Fibroblast of skin of left quadriceps (primary cell): ENCODE measurements at places on chromosomes 13 and 19.

GRCh38 chr19:55152017-55152416 lies 3.0 kb upstream of the TNNT1 start:
- DNase-seq = no peak

DNA sequence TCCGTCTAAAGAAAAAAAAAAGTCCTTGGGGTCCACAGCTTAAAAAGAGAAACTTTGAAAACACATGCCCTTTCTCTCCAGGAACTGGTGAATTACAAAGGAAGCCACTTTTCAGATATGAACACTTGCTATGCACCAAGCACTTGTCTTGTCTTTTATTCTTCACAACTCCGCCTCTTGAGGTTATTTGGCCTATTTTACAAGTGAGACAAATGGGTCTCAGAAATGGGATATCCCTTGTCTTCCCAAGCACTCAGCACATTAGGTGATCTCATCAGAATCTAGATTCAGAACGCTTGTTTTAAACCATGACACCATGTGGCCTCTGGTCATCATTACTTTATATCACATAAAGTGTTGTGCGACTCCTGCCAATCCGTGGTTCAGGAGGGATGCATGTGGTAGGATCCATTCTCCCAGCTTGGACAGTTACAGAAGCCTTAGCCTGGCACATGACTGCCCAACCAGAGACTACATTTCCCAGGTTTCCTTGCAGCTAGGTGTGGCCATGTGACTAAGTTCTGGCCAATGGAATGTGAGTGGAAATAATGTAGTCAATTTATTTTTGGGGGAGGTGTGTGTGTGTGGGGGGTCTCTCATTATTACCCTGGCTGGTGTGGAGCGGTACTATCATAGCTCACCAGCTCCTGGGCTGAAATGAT lies 13.9 kb downstream of the TSKS start:
- DNase-seq = no peak

DNA sequence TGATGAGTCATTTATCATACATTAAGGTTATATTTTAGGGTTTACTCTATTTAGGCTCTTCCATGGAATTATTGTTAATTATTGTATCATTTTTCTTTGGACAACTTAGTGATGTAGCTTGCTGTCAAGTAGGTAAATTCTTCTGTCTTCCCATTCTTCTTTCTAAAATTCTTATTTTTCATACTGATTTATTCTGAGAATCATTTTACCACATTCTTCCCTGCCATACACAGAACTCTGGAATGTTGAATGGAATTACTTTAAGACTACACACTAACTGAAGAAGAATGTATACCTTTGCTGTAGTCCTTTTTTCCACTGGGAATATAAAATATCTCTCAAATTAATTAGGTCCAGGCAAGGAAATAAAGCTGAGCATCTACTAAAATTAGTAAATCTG lies 24.5 kb upstream of the SLC7A1 start:
- DNase-seq = peak; percentile 65

DNA sequence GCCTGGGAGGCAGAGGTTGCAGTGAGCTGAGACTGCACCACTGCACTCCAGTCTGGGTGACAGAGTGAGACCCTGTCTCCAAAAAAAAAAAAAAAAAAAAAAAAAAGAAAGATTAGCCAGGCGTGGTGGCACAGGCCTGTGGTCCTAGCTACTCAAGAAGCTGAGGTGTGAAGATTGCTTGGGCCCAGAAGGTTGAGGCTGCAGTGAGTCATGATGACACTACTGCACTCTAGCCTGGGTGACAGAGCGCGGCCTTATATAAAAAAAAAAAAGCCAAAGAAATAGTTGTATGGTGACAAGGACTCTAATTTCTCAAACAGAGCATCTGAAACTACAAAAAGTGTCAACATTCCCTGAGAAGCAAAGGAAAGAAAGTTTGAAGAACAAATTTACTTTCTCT lies 3.4 kb downstream of the PBX4 start:
- DNase-seq = no peak

GRCh38 chr13:109655206-109655600 lies 131.2 kb downstream of the IRS2 start:
- peak; percentile 76 for DNase-seq

DNA sequence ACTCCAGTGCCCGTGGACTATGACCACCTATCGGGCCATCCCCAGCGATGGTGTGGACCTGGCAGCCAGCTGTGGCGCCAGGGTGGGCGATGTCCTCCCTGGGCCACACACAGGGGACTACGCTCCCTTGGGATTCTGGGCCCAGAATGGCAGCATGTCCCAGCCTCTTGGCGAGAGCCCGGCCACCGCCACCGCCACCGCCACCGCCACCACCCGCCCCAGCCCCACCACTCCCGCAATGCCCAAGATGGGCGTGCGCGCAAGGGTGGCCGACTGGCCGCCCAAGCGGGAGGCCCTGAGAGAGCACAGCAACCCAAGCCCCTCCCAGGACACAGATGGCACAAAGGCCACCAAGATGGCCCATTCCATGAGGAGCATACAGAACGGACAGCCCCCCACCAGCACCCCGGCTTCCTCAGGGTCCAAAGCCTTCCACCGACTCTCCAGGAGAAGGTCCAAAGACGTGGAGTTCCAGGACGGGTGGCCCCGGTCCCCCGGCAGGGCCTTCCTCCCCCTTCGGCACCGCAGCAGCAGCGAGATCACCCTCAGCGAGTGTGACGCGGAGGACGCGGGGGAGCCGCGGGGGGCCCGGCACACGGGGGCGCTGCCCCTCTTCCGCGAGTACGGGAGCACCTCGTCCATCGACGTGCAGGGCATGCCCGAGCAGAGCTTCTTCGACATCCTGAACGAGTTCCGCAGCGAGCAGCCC lies 142.3 kb downstream of the DPF1 start:
- no peak for DNase-seq

- no peak for DNase-seq
Observed at GRCh38 chr13:113260996-113261395, 36.0 kb upstream of the LAMP1 start.

DNA sequence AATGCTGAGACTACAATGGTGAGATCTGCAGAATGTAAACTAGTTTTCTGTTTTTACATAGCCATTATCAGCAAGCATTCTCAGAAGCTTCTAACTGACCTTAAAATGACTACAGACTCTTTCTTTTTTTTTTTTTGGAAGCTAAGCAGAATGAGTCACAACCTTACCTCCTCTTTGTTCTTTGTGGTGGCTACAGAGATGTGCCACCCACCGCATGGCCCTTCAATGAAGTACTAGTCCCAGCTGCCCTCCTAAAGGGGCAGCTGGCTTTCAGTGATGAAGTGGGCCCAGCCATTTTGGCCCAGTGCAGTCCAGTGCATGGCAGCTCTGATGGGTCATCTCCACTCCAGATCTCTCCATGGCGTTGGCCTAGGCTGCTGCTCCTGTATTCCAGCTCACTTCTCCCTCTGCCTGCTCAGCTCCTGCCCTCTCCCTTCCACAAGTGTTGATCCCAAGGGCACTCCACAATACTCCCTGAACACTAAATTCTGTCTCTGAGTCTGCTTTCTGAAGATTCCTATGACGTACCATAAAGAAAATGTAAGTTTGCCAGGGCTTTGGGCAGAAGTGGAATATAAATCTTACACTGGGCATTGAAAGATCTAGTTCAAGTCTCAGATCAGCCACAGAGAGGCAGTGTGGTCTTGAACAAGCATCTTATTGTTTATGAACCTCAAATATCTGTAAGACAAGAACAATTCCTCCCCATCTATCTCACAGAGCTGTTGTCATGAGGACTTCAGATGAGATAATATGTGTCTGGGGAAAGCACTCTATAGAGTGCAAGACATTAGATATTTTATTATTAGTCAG lies 85.6 kb downstream of the RXFP2 start:
- no peak for DNase-seq

GRCh38 chr19:42122691-42123607 lies 9.3 kb downstream of the POU2F2 start:
- DNase-seq = no peak

DNA sequence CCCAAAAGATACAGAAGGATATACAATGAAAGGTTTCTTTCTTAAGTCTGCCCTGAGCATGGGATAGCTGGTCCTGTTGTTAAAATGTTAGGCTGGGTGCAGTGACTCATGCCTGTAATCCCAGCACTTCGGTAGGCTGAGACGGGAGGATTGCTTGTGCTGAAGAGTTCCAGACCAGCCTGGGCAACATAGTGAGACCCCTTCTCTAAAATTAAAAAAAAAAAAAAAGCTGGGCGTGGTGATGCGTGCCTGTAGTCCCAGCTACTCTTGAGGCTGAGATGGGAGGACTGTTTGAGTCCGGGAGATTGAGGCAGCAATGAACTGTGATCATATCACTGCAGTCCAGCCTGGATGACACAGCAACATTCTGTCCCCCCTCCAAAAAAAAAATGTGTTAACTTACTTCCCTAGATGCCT lies 52.5 kb upstream of the SHKBP1 start:
- no peak for DNase-seq

DNA sequence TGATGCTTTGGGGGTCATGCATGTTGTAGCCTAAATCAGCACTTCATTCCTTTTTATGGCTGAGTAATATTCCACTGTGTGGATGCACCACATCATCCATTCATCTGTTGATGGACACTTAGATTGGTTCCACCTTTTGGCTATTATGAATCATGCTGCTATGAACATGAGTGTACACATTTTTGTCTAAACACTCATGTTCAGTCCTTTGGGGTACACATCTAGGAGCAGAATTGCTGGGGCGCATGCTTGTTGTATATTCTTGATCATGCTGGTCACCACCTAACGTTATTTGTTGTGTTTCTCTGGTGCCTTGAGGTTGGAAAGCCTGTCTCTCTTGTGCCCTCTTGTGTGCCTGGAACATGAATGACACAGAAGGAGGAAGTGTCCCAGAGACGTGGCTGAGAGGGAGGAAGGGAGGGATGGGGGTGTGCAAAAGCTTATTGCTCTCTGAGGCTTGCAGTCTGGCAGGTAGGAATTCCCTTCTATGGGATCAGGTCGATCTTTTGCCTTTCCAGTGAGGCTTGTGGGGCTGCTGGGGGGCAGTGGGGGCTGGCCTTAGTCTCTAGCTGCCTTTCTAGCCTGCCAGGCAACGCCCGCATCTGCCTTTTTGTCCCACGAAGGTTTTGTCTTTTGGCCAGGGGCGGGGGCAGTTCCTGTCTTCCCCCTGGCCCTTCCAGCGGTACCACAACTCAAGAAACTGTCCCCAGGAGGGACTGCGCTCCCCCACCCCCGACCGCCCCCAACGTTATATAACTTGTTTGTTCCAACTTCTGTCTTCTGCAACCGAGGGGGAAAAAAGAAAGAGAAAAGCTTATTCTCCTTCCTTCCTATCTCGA lies 7.6 kb downstream of the KLHL26 start:
- DNase-seq = no peak

GRCh38 chr13:78758549-78758948 lies 99.6 kb upstream of the OBI1 start:
- DNase-seq = no peak

DNA sequence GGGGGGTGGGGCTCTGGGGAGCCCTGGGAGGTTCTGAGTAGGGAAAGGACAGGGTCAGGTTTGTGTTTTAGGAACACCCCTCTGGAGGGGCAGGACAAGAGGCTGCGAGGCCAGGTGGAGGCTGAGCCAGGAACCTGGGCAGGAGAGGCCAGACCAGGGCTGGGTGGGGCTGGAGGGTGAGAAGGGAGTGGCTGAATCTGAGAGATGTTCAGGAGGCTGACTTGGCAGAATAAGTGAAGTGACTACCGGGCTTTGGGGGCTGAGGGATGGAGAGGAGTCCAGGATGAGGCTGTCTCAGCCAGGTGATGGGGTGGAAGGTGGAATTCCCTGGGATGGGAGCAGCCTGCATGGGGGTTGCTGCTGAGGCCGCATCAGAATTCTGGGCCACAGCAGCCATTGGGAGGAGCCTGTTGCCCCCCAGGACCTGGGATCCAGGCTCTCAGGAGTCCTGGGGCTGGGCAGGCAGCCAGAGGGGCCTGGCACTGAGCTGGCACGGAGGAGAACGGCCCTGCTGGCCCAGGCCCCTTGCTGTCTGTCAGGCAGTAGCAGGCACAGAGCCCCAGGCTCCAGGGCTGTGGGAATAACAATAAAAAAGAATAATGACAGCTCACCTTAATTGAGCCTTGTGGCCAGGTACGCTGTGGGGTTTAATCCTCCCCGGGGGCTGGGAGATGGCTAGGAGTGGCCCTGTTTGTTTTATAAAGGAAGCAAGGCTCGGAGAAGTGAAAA lies 3.3 kb downstream of the PPP5C start:
- no peak for DNase-seq

GRCh38 chr13:85261757-85262346 lies 537.4 kb downstream of the SLITRK6 start:
- DNase-seq = no peak

- DNase-seq = no peak
Observed at GRCh38 chr19:2820112-2820702, 539 bp downstream of the ZNF554 start.

DNA sequence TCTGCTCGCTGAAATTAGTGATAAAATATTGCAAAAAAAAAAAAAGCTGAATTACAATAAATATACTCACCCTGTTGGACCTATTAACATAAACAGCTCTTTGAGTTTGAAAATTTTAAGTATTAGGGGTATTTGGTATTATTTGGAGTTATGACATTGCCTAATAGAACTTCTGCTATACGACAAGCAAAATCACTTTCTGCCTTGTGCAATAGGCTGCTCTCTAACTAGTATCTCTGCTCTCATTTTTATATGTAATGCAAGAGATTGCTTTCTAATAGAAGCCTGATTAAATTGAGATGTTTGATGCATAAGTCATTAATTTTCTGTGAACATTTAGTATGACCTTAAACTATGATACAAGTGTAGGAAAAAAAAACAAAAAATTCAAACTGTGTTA lies 5.3 kb downstream of the RGS9BP start:
- no peak for DNase-seq

DNA sequence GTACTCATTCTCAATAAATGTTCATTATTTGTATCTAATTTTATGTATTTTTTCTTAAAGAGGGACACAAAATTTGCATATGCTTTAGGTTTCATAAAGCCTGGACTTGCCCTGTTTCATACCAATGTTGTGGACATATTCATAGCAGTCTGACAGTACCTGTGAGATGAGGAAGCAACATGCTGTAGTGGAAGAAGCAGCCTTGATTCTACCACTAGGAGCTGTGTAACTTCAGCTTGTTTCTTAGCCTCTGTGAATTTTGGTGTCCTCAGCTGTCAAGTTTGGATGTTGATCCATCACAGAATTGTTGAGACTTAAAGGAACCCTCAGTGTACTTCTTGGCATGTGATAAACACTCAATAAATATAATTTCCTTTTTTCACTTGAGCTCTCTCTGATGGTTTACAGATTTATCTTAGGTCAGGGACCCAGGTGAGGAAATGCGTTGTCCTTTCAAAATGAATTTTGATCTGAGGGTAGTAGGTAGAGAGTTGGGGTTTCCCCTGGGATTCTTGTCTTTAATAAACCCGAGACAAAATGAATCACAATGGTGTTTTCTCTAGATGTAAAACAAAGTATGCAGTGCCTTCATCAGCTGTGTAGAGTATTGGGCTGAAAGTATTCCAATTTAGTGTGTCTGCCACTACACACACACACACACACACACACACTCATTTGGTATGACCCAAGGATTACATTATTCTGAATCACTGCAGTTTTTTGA lies 152.1 kb downstream of the KCNRG start:
- no peak for DNase-seq

- peak; percentile 62 for DNase-seq
Observed at GRCh38 chr19:30640252-30640965, 268.2 kb downstream of the ZNF536 start.

GRCh38 chr19:57355916-57356315 lies 4.8 kb downstream of the ZNF304 start:
- DNase-seq = no peak

- DNase-seq = no peak
Observed at GRCh38 chr13:105497597-105497996, 1037.9 kb downstream of the EFNB2 start.

- DNase-seq = no peak
Observed at GRCh38 chr13:25069911-25070310, 26.0 kb upstream of the PABPC3 start.

GRCh38 chr13:60562096-60562780 lies 165.2 kb downstream of the TDRD3 start:
- no peak for DNase-seq

GRCh38 chr13:48235341-48236135 lies 2.5 kb downstream of the ITM2B start:
- DNase-seq = no peak
